ENCODE measurements at places on chromosomes 12 and 14.

GRCh38 chr14:22646570-22647254, 2.6 kb upstream of the OR6J1 start:
- no peak for DNase-seq

DNA sequence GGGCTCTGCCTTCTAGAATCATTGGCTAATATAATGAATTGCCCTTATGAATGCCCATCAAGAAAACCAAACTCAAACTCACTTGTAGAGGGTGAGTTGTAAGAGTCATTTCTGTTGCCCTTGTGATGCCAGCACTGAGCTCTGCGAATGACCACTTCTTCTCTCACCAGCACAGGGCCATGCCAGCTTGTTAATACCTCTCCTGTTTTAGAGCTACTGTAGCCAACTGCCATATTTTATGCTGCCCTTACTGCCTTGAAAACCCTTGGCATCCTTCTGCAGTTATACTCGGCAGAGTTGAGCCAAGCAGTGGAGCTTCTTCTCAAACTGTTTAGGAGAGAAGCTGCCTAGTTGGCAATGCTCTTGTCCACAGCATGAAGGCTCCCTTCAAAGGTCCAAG, 8.1 kb downstream of the KRT75 start:
- no peak for DNase-seq

DNA sequence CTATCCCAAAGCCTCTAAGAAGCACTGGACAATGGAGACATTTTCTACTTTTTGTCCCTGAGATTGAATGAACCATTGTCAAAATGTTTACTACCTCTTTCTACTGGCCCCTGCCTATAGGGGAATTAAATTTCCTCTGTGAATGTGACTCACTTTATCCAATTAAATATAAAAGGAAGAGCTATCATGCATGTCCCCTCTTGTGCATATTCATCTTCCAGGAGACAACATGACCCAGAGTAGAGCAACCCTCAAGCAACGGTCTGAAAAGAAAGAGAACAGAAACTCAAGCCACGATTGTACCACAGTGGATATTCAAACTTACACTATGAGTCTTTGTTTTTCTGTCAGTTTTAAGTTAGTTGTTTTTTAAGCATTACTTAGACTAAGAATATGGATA, 938.4 kb upstream of the ATXN7L3B start:
- DNase-seq: no peak

- no peak for DNase-seq
Measured at GRCh38 chr14:90726656-90727055, 89.6 kb downstream of the TTC7B start.

DNA sequence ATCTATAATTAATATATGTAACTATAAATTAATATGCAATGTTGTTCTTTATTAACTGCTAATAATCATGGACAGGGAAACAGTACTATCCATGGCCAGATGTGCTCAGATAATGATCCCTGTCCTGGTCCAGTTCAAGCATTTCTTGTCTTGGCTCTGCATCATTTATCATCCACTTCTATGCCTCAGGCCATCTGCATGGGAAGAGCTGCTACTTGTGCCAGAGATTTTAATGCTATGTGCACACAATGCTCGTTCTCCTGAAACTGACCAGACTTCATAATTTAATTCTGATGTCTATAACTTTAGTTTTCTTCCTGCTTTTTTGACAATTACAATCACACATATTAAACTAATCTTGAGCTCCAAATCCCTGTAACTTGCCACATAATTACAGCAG, 11.2 kb upstream of the TMX1 start:
- no peak for DNase-seq

DNA sequence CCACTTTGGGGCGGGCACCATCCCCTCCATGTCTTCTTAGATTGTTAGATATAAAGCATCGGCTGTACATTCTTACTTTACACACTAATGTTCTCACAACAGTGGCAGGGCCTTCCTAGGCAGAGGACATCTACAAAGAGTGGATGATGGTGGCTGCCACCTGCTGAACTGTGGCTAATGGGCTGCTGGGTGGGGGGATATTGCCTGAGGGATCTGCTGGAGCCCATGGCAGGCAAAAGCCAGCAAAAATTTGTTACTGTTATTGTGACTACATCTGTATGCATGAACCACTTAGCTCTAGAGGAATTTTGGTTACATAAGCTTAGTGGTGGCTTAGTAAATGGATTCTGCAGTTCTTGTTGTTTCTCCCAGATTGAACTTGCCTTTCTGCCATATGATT, 52.6 kb downstream of the DIP2B start:
- no peak for DNase-seq

DNA sequence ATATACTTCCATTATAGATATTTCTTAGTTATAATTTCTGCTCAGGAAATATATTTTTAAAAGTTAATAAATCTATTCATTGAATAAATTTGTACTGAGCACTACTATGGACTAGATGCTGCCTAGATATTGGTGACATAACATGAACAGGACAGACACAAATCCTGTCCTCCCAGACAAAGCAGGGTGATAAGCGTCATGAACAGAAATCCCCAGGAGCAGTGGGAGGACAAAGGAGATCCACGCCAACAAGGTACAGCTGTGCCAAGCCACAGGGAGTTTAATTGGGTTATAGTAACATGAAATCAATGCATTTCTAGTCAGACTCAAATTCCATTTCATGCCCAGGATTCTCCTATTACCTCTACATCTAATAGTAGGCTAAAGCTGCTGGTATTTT, 171.8 kb upstream of the CPNE8 start:
- no peak for DNase-seq

DNA sequence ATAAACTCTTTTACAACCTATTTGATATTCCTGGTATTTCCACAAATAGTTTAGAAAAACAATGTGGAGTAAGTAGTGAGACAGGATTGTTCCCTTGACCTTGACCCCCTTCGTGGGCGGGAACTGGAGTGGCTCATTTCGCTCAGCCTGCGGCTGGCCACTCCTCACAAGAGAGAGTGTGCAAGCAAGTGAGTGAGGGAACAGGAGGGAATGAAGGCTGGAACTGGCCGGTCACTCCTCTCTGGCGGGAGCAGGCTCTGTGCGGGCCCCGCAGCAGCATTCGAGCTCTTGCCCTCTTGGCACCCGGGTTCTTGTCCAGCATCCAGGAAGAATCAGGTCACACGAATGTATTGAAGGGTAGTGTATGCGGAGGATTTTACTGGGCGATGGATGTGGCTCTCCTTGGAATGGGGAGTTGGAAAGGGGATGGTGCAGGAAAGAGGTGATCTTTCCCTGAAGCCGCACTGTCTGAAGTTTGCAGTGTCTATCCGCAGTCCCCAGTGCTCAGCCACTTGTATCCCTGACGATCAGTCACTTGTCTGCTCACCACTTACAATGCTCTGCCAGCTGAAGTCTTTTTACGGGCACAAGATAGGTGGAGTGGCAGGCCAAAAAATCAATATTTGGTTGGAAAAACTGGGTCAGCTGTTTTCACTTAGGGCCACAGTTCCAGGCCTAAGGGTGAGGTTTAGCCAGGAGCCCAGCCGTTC, 28.0 kb upstream of the TXNRD1 start:
- no peak for DNase-seq

DNA sequence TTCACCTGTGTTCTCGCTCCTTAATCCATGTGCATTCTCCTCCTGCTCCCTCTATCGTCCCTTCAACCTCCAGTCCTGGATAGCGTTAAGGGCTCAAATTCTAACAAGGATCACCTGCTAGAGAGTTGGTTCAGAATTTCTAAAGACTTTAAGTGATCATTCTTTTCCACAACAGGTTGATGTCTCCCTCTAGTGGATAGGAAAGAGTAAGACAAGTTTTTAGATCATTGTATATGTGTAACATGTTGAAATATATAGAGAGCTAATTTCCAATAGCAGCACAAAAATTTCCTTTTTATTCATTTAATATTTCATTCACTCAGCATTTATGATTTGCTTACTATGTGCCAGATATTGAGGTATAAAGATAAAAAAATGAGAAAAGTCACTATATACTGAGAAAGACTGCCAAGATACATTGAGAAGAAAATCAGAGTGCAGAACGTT, 9.3 kb upstream of the ESR2 start:
- no peak for DNase-seq

DNA sequence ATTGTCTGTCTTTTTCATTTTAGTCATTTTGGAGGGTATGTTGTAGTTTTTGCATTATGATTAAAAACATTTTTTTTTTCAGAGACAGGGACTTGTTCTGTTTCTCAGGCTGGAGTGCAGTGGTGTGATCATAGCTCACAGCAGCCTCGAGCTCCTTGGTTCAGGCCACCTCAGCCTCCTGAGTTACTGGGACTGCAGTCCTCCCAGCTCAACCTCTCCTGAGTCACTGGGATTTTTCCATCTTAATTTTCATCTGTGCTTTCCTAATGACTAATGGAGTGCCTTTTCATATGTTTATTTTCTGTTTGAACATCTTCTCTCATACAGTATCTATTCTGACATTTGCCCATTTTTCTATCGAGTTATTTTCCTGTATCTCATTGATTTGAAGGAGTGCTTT, 52.6 kb downstream of the DYRK2 start:
- no peak for DNase-seq

DNA sequence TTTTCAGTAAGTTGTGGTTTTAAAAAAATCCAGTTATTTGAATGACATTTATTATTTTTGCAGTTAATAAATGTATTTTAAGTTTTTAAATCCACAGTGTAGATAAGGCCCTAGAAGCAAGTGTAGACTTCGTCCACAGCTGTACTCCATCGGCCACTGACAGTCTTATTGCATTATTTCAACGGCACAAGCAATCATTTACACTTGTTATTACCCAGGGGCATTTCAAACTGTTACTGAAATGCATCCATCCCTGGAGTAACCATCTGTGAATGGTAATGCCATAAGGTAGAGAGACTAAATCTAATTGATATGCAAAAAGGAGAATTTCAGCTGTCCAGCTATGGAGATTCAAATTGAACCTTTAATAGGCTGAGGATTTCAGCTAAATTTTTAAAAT, 48.4 kb downstream of the BICD1 start:
- no peak for DNase-seq

GRCh38 chr14:74846168-74846567, 29.8 kb downstream of the PROX2 start:
- no peak for DNase-seq

- no peak for DNase-seq
Measured at GRCh38 chr12:52221912-52222457, 11.1 kb upstream of the KRT7 start.

GRCh38 chr12:15563663-15564062, 225.5 kb downstream of the EPS8 start:
- DNase-seq: no peak

DNA sequence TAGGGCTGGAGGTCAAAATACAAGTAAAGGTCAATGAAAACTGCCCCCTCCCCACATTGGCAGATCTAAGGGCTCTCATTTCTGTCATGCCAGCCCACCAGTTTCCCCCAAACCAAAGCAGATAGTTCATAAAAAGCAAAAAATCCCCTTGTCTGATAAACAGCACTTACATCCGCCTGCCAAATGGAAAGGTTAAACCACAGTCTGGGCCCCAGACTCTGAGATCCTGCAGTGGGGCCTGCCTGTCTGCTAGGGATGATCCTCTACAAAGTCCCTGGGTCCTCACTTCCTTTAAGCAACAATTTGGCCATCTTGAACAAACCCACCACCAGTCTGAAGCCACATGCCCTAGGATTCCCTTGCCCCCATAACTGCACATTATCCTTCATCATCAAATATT, 9.7 kb upstream of the RPS26 start:
- DNase-seq: no peak

DNA sequence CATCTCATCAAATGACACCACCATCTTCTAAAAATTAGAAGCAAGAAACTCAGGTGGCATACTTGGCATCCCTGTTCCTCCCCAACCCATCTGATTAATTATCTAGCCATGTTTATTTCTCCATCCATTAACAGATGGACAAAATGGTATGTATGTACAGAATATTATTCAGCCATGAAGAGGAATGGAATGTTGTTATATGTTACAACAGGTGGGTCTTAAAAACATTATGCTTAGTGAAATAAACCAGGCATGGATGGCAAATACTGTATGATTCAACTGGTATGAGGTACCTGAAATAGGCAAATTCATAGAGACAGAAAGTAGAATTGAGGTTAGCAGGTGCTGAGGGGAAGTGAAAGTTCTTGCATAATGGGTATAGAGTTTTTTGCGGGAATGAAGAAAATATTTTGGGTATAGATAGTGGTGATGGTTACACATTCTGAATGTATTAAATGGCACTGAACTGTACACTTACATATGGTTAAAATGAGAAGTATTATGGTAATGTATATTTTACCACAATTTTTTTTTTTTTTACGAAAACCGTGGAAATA, 17.5 kb downstream of the YY1 start:
- no peak for DNase-seq

- DNase-seq: no peak
Measured at GRCh38 chr12:19643635-19644034, 204.3 kb downstream of the AEBP2 start.

- no peak for DNase-seq
Measured at GRCh38 chr12:53410951-53411350, 12.7 kb upstream of the AMHR2 start.

DNA sequence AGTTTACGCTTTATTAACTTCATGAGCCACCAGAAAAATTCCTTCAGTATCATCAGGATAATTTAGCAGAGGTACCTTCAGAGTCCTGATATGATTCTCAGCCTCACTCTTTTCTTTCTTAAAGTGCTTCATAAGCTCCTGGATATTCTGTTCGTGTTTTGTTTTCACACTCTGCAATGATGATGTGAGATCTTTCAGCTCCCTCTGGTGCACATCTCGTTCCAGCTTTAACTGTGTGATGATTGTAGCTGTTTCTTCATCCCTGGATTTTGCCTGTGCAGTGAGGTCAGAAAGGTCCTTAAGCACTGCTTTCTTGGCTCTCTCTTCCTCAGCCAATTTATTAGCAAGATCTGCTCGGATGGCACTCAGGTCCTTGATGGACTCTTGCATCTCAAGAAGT, 156.7 kb downstream of the CEP128 start:
- no peak for DNase-seq

- no peak for DNase-seq
Measured at GRCh38 chr12:544941-545635, 85.3 kb downstream of the B4GALNT3 start.

DNA sequence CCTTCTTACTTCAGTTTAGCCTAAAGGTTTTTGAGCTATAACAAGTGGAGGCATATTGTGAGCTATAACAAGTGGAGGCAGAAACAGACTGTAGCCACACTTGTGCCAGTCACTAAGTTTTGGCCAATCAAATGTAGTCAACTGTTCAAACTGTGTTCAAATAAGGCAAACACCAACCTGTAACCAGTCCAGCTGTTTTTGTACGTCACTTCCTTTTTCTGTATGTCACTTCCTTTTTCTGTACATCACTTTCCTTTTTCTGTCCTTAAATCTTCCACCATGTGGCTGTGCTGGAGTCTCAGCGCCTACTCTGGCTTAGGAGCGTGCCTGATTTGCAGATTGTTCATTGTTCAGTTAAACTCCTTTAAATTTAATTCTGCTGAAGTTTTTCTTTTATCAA, 79.7 kb downstream of the FUT8 start:
- DNase-seq: no peak

DNA sequence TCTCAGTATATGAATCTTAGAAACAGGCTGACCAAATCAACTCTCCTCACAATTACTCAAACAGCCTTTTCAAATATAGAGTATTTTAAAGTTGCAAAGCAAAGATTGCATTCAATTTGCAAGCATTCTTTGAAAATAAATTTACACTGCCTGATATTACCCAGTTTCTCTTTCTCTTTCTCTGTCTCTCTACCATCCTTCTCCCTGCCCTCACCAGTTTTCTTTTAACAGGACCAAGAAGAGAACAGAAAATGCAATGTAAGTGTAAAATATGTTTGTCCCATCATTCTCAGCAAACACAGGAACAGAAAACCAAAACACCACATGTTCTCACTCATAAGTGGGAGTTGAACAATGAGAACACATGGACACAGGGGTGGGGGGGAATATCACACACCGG, 520.3 kb upstream of the USP15 start:
- no peak for DNase-seq

Measured in NCI-H1048 (cell line).